ENCODE measurements at places on chromosomes 1 and 21.

DNA sequence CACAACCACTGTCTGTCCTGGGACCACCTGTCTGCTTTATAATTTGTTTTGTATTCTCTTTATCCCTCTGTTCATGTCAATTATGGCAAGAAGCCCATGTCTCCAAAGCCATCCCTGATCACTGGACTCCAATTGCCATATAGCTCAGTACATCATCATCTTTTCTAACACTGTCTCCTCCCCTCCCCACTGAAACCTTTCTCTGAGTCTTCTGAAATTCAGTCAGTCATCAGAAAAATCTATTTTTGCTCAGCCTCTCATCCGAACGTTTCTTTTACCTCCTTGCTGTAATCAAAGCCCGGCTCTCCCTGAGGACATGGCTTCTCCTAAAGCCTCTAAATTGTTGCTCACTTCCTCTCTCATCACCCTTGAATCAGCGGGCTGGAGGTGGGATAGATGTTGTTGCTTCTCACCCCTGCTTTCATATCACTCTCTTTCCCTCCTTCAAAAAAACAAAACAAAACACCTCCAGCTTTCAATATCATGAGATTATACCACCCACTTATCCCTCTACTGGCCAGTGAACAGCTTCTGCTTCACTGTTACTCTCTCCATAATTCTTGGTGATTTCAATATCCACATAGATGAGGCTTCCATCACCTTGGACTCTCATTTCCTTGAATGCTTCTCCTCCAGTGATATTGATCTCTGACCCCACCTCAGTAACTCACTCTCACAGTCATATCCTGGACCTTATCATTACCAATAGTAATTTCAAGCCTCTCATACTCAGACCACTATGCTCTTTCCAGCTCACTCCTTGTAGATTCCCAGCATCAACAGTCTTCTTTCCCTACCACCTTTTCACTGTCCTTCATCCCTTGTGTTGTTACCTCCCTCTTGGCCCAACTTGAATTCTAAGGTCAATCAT is 27.8 kb downstream of the RAB3B start:
- DNase-seq: no peak

- DNase-seq: peak; percentile 28
Measured at GRCh38 chr1:9145021-9145668, 16.2 kb upstream of the GPR157 start.

DNA sequence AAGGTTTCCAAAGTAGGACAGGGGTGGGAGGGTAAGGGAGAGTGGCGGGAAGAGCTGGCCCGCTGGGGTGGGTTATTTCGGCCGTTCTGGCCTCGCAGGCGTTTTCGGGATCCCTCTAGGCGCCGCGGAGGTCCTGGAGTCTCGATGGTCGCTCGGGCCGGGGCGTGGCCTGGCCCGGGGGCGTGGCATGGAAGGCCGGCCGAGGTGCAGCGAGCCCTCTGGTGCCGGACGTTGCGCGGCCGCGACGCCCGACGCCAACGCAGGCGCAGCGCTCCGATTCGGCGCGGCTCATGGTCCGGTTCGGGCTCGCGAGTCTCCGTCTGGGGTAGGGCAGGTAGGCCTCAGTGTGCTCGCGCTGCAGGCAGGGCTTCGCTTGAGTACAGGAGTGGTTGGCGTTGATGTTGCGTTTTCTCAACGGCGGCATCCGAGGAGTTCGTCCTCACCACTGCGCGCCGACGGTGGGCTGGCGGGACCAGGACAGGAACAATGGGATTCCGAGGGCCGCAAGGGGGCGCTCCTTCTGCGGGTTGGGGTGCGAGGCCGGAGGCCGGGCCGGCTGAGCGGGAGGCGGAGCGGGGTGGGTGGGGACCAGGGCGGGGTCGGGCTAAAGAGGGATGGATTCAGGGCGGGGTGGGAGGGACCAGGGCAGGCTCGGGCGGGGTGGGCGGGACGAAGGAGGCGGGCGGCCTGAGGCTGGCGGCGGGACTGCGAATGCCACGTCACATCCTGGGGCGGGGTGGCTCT is at the start of gene PGBD2:
TSS of gene PGBD2 (plus strand) at position 227 of the 744 bp plus-strand sequence. CDS start 7,628 bp downstream, outside the sequence.
- peak; percentile 71 for DNase-seq

GRCh38 chr1:236786453-236786852 is 8.6 kb upstream of the MTR start:
- DNase-seq: no peak

- DNase-seq: peak; percentile 60
Measured at GRCh38 chr1:67013573-67013972, 40.4 kb downstream of the SLC35D1 start.

- peak; percentile 37 for DNase-seq
Measured at GRCh38 chr1:74689621-74690363, 16.2 kb upstream of the ERICH3 start.

- peak; percentile 42 for DNase-seq
Measured at GRCh38 chr1:103514920-103515503, 10.5 kb upstream of the RNPC3 start.

- no peak for DNase-seq
Measured at GRCh38 chr1:5884110-5884509, 108.1 kb downstream of the NPHP4 start.

- no peak for DNase-seq
Measured at GRCh38 chr1:25126562-25126961, 105.7 kb downstream of the SYF2 start.

GRCh38 chr1:72568113-72568512 is 285.8 kb upstream of the NEGR1 start:
- peak; percentile 38 for DNase-seq

DNA sequence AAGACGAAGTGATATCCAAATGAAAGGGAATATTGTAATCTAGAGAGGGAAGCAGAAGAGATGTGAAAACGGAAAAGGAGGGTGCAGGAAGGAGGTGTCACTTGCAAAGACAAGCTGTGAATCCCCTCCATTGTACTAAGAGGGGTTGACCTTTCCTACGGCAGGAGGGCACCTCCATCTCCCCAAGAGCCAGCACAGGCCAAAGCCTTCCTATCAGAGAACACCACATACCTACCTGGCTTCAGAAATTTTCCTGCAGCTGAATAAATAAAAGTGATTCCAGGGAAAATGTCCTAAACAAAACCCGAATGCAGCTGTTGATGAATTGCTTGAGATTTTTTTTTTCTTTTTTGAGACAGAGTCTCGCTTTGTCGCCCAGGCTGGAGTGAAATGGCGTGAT is 14.3 kb downstream of the KANK4 start:
- no peak for DNase-seq

GRCh38 chr1:233664253-233664652 is 50.3 kb downstream of the KCNK1 start:
- DNase-seq: peak; percentile 23

DNA sequence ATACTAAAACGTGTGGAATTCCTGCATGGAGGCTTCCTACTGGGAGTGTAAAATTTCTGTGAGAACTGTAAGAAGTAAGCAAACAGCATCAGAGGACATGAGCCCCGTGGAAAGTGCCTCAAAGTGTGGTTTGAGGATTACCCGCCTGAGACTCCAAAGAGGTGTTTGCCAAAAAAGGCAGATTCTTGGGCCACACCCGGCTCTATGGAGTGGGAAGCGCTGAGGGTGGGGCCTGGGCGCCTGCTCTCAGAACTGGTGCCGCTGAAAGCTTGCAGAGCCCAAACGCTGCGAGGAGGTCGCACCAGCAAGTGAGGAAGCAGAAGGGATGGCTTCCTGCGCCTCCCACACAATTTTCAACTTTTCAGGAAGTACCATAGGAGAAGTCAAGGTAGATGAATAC is 43.0 kb upstream of the PSEN2 start:
- no peak for DNase-seq

- no peak for DNase-seq
Measured at GRCh38 chr1:24921938-24922662, 8.0 kb downstream of the RUNX3 start.

DNA sequence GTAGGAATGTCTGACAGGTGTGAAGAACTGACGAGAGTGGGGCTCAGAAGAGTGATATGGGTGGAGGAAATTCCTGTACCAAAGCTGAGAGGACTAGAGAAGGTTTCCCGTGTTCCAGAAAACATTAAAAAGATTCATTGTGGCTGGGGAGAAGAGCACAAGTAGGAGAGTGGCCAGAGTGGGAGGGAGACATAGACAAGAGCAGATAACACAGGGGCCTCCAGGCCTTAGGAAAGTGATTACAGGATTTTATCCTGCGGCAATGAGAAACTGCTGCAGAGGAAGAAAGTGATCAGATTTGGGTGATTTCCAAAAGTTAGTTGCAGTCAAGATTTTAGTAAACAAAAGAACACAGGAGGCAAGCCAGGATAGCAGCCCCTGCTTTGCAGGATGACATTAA is 7.9 kb downstream of the C8B start:
- no peak for DNase-seq

DNA sequence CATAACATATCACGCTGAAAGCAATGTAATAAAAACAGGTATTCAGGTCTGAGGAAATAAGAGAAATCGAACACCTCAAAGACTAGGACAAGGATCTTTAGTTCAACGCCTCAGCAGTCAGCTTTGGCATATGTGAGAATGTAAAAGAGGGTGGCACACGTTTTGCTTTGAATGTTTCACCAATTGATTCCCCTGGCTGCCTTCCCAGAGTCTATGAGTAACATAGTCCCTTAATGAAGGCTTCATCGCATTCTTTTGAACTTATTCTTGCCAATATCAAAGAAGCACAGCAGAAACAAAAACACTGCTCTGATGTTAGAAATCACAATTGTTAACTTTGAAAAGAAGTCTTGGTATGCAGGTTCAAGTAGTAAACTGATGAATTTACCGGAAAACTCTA is 764.8 kb downstream of the ADGRL2 start:
- DNase-seq: peak; percentile 76

DNA sequence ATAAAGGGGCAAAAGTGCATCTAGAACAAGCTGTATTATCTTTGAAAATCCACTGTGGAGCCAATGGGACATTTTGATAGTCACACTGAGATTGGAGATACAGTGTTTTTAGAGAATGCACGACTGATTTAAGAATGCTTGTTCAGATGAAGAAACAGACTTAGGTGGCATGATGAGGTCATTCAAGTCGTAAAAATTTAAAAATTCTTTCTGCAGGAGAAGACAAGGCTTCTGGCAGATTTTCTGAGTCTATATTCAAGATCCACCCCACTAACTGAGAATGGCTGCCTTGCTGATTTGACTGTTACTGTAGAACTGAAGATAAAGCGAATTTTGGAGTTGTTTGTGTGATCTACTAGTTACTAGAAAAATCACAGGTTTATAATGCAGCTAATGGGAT is 310.6 kb downstream of the LRRC7 start:
- no peak for DNase-seq

GRCh38 chr1:24914226-24915069 is 15.6 kb downstream of the RUNX3 start:
- DNase-seq: no peak

DNA sequence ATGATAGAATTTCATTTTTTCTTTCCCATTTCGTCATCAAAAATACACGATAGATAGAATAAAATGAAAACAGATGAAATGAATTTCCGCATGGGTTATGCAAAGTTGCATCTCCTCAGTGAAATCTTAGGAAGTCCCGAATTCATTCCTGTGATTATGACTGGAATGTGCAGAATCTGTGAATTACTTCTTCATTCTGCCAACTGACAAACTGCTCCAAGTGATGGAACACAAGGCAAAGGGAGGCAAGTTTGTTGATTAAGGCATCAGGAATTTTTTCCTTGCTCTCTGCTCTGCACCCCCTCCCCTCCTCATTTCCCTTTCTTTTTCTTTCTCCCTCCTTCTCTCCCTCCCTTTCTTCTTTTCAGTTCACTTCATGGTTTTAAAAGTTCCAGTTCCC is 37.0 kb upstream of the ADGRL4 start:
- DNase-seq: no peak
